ENCODE measurements at places on chromosomes 6 and 20.

GRCh38 chr6:18958146-18958545 is 571.0 kb downstream of the RNF144B start:
- no peak for DNase-seq

DNA sequence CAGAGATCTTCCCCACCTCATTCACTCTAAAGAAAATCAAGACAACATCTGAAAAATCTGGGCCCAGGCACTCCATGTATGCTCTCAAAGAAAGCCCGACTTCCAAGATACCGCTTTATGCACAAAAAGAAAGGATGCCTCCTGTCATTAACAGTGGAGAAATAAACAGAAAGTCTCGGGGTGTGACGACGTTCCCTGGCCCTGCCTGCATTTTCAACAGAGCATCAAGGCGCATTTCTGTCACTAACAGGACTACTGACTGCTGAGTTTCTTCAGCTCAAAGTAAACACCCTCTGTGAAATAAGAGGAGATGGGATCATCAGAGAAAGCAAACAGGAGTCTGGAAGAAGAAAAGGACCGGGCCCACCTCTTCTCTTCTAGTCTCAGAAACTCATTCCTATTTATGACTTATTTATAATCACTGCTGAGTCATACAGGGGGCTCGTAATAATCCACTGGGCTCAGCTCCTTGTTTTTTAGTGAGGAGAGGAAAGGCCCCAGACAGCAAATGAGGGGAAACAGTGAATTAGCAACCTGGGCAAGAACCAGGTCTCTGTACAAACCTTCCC is 99.7 kb downstream of the ZMYND8 start:
- no peak for DNase-seq

DNA sequence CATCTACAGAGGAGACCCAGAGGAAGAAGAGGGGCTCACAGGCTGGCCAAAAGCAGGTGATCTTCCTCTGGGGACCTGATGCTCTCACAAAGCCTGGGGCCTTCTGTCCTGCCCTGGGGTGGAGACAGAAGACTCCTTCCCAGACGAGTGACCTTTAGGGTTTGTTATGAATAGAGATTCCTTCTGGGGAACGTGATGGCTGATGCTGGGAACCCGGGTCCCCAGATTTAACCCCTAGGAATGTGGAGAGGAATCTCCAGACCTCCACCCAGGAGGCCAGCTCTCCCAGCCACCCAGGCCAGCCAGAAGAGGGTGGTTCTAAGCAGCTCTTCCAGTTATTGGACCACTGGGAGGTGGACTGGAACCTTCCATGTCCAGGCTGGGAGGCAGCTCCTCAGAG is 16.8 kb upstream of the CCN5 start:
- no peak for DNase-seq

- DNase-seq, result no peak
Measured at GRCh38 chr6:7445101-7445500, 55.5 kb downstream of the RIOK1 start.

GRCh38 chr20:34495307-34495706 is 20.9 kb upstream of the DYNLRB1 start:
- DNase-seq, result no peak

DNA sequence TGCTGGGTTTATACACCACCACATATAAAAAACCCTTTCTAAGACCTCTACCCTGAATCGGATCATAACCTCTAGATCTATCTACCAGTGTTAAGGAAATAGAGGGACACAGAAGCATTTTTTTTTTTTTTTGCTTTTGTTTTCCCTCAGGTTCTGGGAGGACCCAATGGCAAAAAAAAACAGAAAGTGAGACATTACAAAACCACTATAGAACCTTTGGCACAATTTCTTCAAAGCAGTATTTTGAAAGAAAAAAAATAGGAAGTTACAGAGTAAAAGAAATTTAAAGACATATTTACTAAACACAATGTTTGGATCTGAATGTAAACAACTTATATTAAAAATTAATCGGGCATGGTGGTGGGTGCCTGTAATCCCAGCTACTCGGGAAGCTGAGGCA is 1258.7 kb upstream of the GJE1 start:
- no peak for DNase-seq

- DNase-seq, result no peak
Measured at GRCh38 chr20:11144114-11144950, 470.5 kb upstream of the JAG1 start.

DNA sequence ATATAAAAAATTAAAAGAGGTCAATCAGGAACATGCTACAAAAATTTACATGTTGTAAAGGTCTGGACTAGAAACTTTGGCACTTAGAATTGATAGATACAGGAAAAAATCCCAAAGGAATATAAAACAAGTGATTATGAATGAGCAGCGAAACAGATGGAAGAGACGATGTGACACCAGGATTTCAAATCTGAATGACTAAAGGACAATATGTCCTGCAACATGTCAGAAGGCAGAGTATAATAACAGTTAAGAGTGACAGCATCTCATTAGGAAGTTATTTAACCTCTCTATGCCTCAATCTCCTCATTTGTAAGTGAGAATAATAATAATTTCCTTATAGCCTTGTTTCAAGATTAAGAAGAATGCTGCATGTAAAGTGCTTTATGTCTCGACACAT is 50.3 kb downstream of the FRK start:
- DNase-seq, result no peak

GRCh38 chr20:47917549-47918070 is 132.3 kb upstream of the SULF2 start:
- DNase-seq, result no peak

- DNase-seq, result no peak
Measured at GRCh38 chr6:22880686-22881433, 311.5 kb downstream of the HDGFL1 start.

DNA sequence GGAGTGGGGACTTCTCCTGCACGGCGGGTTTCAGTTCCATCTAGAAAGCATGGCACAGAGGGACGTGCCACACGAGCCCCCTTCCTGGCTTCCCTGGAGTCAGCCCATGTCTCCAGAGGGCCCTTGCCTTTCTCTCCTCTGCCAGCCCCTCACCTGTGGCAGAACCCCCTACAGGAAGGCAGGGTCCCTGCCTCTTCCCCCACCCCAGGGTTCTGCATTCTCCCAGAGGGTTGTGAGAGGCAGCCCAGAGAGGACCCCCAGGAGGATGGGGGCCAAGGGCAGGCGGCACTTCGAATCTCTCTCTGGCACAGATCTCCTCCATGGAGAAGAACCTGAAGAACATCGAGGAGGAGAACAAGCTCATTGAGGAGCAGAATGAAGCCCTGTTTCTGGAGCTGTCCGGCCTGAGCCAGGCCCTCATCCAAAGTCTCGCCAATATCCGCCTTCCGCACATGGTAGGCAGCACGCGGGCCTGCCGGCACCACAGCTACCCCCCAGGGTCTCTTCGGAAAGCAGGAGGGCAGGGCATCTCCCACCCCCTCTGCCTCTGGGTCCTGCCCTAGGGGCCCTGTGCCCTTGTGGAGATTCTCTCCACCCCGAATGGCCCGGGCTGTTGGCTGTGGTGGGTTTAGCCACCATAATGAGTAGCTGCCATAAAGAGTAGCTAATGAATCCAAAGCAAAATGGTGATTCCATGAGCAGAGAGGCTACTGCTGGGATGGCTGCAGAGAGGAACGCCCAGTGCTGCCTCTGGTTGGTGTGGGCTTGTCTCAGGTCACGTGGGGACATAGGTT is 15.9 kb upstream of the PCMTD2 start:
- DNase-seq, result no peak
